T-helper 2 cell (primary cell): ENCODE measurements at places on chromosomes 7 and 10.

DNA sequence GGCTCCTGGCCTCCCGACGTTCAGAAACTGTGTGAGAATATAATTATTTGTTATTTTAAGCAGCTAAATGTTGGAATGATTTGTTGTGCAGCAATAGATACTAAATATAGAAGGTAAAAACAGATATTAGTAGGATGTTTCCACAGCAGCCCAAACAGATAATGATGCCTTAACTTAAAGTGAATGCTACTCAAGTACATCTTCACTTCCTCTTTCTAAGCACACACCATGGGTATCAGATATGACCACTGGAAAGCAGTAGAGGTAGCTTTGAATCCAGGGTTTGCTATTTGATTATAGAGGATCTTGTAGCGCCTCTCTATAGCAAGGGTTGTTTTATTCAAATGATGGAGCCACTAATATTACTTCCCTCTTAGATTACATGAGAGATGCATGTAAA, 38.2 kb upstream of the BET1 start:
- DNase-seq = no peak

DNA sequence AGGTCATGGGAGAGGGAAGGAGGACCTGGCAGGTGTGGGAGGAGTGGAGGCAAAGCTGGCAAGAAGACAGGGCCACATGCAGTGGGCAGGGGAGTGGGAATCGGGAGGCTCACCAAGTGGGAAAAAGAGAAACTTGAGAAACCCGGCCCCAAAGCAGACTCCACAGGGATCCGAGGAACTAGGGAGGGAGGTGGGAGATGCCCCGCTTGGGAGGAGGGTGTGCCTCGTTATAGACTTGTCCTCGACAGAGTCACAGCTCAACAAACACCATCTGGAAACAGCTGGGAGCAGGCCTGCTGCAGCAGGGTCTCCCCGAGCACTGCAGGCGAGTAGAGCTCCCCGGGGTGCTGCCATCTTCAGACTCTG, 54.8 kb downstream of the MKI67 start:
- no peak for DNase-seq

DNA sequence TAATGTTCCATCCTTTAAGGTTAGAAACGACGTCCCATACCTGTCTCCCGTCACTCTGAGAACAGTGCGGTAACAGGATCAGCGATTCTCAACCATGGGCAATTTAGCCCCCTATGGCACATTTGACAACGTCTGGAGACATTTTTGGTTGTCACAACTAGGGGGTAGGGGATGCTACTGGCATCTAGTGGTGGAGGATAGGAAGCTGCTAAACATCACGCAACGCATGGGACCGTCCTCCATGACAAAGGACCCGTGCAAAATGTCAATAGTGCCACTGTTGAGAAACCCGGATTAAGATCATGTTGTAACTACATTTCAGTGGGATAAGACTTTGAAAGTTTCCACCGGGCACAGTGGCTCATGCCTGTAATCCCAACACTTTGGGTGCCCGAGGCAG, 5.0 kb upstream of the PAXIP1 start:
- DNase-seq = no peak

DNA sequence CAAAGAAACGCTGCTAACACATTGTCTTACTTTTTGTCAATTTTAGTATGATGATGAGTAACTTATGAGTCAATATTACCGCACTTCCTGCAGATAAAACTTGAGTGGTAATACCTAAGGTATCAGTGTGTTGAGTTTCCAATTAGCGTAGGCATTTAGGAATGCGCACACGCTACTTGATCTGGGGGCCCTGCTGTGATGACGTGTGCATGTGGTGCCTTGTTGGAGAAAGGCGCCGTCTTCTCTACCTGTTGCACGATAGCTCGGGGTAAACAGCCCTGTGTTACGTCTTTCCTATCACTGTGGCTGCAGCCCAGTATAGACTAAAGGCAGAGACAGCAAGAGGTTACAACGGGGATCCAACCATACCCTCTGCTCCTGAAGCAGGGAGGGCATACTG, 476.8 kb upstream of the ADARB2 start:
- peak; percentile 73 for DNase-seq

- DNase-seq = no peak
Observed at GRCh38 chr7:38817526-38817925, 91.5 kb downstream of the VPS41 start.

DNA sequence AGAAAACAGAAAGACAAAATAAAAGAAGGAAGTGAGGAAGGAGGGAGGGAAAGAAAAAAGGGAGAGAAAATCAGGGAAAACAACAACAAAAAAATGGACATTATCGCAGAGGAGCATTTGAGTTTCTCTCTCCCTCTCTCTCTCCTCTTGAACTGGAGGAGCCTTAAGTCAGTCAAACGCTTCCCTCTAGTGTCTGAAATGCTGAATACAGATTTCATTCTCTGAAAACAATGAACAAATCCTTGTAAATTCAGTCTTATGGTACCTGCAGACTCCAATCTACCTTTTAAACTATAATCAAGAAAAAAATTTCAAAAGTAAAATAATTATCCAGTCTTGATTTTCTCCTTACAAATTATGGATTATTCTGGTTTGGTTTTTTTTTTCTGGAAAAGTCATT, 89.2 kb upstream of the PFKP start:
- no peak for DNase-seq

DNA sequence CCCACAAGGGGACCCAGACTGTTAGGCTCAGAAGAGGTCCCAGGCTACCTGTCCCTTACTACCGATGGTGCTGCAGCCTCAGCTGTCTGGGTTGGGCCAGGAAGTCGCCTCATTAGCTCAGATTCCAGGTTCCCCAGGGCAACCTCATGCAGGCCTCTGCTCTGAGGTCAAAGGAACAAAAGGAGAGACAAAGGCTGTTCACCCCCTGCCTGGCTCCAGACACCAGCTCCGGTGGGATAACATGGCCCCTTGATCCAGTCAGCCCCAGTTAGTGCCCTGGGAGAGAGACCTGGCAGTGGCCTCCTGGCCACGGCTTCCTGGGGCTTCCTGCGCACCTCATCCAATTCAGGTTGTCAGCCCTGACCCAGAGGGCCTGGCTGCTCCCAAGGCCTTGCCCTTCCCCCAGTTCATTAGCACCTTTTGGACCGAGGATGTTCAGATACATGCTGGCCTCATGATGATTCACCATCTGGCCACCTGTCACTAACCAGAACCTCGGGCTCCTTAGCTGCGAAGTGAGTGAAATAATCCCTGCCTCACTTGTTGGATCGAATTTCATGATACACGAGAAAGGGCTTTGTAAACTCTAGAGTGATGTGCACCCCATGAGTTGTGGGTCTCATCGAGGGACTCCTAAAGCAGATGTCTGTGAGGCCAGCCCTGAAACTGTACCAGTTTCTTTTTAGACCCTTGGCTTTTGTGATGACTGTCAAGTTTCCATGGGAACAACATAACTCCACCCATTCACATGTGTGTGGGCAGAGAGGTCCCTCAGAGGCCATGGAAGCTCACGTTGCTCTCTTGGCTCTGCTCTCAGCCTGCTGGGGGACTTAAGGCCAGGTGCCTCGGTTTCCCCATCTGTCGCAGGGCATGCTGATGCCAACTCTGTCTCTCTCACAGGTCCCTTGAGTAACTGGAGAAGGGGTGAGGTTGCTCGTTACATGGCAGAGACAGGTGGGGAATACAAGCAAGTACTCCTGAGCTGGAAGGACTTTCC, 79.5 kb upstream of the PCBD1 start:
- no peak for DNase-seq

DNA sequence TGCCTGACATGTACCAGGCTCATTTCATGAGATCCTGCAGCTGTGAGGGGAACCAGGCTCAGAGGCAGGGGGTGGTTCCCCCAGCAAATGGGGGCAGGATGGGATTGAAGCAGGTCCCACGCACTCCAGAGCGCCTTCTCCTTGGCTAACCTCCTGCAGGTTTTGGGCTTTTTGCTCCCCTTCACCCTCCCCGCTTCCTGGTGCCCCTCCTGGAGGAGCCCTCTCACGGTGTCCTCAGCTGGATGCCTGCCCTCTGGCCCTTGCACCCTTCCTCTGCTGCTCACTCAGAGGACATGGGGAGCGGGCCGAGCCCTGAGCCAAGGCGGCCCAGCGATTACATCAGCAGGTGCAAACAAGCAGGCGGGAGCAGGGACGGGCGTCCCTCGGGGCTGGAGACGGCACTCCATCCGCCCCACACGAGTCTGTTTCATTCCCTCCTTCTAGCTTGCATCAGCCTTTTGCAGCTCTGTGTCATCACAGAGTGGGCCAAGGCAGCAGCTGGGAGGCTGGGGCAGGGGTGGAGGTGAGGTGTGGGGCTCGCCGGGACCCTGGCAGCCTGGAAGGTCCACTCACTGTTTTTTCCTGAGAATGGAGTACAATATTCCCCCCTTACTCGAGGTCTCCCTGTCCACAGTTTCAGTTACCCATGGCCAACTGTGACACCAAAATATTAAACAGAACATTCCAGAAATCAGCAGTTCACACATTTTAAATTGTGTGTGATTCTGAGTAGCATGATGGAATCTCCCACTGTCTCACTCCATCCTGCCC, 52.7 kb upstream of the SLC29A3 start:
- no peak for DNase-seq

- peak; percentile 51 for DNase-seq
Observed at GRCh38 chr10:71696628-71697326, 22.8 kb downstream of the C10orf105 start.

GRCh38 chr10:1368842-1369171, 312.6 kb downstream of the WDR37 start:
- peak; percentile 27 for DNase-seq

DNA sequence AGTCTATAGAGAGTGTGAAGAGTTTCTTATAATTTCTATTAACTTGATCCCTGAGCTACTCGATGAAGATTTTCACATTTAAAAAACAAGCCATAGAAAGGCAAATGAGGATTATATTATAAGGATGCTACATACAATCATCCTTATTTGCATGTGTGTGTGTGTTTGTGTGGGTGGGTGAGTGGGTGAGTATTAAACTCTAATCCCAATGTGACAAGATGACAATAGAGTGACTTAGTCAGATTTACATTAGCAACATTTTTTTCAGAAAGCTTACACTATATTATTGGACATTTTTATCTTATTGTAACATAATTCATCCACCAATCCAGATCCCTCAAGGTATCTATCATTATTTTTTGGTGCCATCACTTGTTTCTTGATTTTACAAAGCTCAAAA, 331.7 kb downstream of the SORCS1 start:
- no peak for DNase-seq

DNA sequence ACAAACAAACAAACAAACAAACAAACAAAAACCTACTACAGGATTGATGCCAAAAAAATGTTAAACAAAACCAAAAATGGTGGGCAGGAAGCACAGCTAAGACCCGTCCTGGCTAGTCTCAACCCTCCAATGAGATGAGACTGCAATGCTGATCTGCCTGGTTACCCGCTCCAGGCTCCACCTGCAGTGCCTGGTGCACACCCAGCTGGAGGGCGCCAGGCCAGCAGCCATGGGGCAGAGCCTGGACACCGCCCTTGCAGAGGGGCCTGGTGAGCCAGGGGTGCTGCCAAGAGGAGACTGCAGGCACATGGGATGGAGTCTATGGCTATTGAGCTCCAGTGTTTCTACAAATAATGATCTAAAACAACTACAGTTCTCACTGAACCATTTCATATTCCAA, 107.0 kb downstream of the LARP4B start:
- DNase-seq = no peak
